H1 (cell line): ENCODE measurements at places on chromosomes 3 and 15.

GRCh38 chr3:37814547-37814946, 47.1 kb upstream of the CTDSPL start:
- no peak for DNase-seq

GRCh38 chr15:52805351-52806283, 15.5 kb upstream of the ONECUT1 start:
- DNase-seq: peak; percentile 78

DNA sequence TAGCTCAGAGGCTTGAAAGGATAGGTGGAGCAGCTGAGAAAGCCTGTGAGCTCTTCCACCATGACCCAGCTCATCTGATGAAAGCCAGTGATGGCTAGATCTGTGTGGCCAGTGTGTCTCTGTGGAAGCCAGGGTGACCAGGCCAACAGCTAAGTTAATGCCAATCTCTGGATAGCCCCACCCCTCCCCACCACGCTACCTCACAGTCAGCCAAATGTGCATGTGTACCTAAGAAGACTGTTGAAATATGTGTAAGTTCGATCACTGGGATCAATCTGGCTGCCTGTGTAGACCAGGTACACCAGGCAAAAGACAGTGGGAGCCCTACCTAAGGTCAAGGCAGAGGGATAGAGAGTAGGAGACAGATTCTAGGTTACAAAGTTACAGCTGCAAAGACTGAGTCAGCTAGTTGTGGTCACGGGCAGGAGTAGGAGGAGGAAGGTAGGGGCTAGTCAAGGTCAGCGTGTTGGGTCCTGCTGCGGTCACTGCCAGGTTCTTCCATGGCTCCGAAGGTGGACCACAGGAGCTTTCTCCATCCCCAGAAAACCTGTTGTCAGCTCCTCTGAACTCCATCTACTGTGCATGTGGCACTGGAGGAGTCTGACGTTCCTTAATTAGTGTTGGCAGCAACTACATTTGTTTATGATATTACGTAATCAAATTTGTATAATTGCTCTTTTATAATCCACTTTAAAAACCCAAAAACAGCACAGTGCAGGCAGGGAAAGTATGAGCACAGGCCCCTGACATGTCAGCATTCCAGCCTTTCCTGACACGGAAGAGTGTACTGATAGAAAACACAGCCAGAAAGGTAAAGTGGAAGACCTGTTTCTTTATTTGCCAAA, 318.0 kb downstream of the CLSTN2 start:
- no peak for DNase-seq

GRCh38 chr15:57782731-57783130, 76.2 kb downstream of the POLR2M start:
- no peak for DNase-seq

DNA sequence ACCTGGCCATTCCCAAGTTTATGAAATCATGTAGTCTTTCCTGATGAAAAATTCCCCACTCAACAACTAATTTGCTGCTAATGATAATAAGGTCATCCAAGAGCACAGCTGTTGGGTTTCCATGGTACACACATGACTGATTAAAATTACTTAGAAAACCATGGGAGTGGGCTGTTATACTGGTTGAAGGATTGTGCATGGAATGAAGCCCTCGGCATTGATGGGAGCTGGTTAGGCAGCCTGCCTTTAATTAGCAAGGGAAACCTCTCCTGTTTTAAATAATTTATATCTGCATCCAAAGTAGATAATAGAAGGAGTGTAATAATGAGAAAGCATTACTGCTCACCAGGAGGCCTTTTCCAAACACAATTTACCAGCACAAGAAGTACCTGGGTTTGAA, 235.1 kb upstream of the CFAP20DC start:
- no peak for DNase-seq
